ENCODE measurements at places on chromosomes 2 and 18. TPM values are rescaled to one million over a fixed set of nuclear protein-coding genes. Genes with fewer than 3 reads are reported as not detected.

DNA sequence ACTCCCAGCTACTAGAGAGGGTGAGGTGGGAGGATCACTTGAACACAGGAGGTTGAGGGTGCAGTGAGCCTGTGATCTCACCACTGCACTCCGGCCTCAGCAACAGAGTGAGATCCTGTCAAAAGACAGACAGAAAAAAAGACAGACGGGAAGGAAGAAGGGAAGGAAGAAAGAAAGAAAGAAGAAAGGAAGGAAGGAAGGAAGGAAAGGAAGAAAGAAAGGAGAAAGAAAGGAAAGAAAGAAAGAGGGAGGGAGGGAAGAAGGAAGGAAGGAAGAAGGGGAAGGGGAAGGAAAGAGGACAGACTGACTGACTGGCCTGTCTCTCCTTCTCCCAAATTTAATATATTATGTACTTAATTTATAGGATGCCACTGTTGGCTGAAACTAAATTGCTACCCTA, 21.6 kb downstream of the SP9 start:
- no peak for DNase-seq

DNA sequence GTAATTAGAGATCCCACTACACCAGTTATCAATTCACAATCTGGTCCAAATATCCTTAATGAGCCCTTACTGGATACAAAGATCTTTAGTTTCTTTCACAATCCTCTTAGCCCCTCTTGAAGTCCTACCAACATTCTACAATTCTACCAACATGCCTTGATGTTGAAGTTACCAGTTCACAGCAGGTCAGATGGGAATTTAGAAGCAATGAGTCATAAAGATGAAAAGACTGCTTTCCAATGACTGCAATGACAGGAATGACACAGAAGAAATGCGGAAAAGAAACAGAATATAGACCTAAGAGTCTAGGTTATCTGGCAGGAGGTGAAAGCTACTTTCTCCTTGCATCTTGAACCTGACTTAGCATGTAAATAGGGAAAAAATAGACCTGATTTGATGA, 24.5 kb downstream of the RTTN start:
- no peak for DNase-seq

DNA sequence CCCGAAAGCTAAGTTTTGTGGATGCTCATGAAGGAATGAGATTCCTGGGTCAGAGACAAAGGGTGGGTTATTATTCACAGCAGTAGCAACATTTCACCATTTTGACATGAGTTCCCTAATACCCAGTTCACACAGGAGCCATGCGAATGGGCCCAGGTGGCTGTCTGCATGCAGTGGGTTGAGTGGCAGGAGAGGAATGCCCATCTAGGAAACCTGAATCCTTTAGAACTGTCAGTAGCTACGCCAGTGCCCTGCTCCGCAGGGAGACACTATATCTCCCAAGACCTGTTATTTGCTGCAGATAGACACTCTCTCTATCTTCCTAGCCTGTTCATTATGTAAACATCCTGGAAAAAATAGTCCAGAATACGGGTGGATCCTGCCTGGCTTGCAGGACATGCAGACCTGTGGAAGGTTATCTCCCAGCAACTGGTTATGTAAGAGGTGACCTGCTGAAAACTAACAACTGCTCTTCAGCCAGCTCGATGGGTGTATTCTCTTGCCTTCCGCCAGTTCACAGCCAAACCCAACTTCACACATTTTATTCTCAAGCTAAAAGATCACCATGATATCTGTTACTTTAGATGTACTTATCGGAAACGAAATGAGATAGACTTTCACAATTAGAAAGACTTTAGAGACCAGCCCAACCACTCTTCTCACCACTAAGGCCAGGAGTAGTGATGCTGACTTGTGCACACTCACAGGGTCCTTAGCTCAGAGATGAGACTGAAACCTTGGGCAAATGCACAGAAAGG, 59.1 kb downstream of the MBP start:
- DNase-seq: no peak

The DSG4 gene
- not detected for polyA plus RNA-seq

The E2F6 gene
- 20.2 TPM for polyA plus RNA-seq

DNA sequence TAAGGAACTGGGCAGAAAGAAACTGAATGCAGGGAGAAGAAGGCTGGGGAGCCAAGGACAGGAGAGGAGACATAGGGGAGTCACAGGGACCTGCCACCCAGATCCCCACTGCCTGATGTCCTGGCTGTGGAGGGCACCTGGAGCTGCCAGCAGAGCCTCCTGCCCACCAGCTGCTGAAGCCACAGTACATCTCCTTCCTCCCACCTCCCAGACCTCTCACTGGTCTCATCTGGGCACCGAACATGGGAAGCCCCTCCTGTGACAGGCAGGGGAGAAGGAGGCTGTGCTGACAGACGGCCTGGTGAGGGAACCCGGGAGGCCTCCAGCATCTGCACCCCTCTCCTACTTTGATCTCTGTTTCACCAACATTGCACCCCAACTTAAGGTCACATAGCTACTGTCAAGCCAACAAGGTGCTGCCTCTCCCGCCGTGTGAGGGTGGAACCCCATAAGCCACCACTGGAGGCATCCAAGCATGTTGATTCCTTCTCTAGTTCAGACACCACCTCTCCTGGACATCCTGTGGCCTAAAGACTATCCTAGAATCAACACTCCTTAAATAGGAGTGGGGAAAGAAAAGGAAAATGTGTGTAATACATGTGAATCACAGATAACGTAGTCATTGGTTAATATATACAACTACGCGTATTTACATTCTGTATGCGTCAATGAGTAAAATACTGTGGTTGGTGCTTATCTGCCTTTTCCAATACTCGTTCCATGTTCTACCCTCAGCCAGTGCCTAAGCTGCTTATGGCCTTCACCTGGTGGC, 3.5 kb upstream of the RNPEPL1 start:
- no peak for DNase-seq

Measured in renal pelvis (tissue), 12 donors.